Heart right ventricle (tissue), 16 donors: ENCODE measurements at places on chromosomes 16 and 17. TPM values are rescaled to one million over a fixed set of nuclear protein-coding genes. Genes with fewer than 3 reads are reported as not detected.

DDX19B gene
- polyA plus RNA-seq = 19.0 TPM

KIAA0513 gene
- 2.4 TPM for polyA plus RNA-seq

DNA sequence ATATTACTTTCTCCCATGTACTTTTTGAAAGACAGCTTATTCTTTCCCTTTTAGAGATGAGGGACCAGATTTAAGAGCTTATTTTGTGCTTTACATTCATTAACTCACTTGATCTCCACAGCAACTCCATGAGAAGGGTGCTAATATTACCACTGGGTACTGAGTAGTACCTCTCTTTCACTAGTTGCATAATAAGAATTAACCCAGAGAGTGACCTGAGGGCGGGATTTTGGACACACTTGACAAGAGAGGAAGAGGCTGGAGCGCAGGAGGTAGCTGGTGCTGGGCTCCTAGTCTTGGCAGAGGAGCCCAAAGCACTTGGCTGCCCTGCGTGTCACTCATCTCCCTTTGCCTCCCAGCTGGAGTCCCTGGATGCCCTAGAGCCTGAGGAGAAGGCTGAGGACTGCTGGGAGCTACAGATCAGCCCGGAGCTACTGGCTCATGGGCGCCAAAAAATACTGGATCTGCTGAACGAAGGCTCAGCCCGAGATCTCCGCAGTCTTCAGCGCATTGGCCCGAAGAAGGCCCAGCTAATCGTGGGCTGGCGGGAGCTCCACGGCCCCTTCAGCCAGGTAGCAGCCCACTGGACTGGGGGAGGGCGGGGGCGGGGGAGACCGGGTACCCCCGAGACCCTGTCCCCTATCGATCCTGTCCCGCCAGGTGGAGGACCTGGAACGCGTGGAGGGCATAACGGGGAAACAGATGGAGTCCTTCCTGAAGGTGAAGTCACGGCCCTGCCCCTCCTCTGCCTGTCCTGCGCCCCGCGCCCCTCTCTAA lies 1.7 kb upstream of the MAZ start:
- peak; percentile 64 for DNase-seq

DNA sequence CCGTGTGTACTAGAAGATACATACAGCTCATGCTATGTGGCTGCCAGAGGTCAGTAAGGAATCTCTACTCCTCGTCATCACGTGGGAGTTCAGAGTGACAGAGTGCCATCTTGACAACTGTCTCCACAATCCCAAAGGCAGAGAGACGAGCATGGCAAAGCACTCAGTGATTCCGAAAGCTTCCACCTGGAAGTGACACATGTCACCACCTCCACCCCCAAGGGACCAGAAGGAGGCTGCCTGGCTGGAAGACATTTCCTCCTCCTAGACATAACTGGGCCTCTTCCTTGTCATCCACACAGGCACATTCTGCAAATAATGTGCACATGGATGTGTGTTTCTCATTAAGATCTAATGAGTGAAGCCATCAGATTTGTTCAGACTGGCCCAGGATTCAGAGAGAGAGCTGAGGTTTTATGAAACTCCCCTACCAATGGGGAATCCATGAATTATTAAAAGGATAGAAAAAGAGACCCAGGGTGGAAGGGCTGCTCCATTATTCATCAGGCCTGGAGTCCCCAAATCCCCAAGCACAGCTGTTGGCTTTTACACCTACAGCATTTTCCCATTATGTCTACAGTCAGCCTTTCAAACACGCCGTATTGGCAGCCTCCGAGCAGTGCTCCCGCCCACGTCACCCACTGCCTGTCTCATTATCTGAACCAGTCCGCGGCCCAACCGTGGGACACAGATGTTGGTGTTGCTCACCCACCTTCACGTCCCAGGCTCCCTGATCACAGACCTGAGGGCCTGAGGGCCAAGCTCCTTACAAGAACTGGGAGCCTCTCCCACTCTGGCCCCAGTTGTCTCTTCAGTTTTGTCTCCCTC lies 3.3 kb upstream of the CACNG5 start:
- DNase-seq = no peak

- DNase-seq = no peak
Observed at GRCh38 chr17:81714412-81715106, 2.5 kb downstream of the SLC25A10 start.

GRCh38 chr17:30454635-30455034 lies 22.6 kb upstream of the GOSR1 start:
- no peak for DNase-seq

GRCh38 chr17:6090253-6090652 lies 20.1 kb downstream of the WSCD1 start:
- DNase-seq = no peak

DNA sequence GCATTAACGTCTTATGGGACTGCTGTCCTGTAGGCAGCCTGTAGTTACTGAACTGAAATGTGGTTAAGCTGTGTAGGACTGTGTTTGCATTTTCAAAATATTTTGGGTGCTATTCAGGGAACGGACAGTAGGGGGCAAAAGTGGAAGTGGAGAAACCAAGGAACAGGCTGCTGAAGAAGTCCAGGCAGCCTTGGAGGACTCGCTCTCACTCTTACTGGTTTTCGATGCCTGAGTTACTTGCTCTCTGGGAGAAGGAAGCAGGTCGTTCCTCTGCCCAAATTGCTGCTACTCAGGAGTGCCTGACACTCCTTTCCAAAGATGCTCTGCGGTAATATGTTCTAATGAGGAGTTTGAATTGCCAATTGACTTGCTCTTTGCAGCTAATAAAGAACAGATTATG lies 64.5 kb upstream of the RBFOX1 start:
- no peak for DNase-seq

GRCh38 chr16:59238246-59238645 lies 504.1 kb upstream of the GOT2 start:
- no peak for DNase-seq
